ENCODE measurements at places on chromosomes 4 and X. TPM values are rescaled to one million over a fixed set of nuclear protein-coding genes. Genes with fewer than 3 reads are reported as not detected.

- no peak overlapping the region for H3K4me3 ChIP-seq
- H3K4me1 ChIP-seq = peaks cover 11% of the 10 kb centered on the region
- no peak overlapping the region for H3K27ac ChIP-seq
- no peaks in the 10 kb centered on the region for H3K36me3 ChIP-seq
Observed at GRCh38 chr4:2062808-2063524, 3.8 kb downstream of the NAT8L start.

- DNase-seq = no peak
- H3K27ac ChIP-seq = no peak overlapping the region
- H3K4me1 ChIP-seq = peaks cover 4% of the 10 kb centered on the region
- no peak overlapping the region for H3K4me3 ChIP-seq
- no peaks in the 10 kb centered on the region for H3K36me3 ChIP-seq
- no peaks in the 10 kb centered on the region for H3K27me3 ChIP-seq
Observed at GRCh38 chr4:37767546-37767945, 58.9 kb upstream of the PGM2 start.

- no peak overlapping the region for H3K27ac ChIP-seq
- H3K4me3 ChIP-seq = no peak overlapping the region
- H3K36me3 ChIP-seq = no peaks in the 10 kb centered on the region
- H3K4me1 ChIP-seq = no peaks in the 10 kb centered on the region
- H3K27me3 ChIP-seq = no peaks in the 10 kb centered on the region
Observed at GRCh38 chr4:72318421-72319170, 250.4 kb downstream of the ADAMTS3 start.

- H3K4me3 ChIP-seq = no peak overlapping the region
- no peak for DNase-seq
- H3K27me3 ChIP-seq = no peaks in the 10 kb centered on the region
- H3K4me1 ChIP-seq = no peaks in the 10 kb centered on the region
- H3K27ac ChIP-seq = no peak overlapping the region
Observed at GRCh38 chr4:99447079-99447478, 11.9 kb upstream of the ADH7 start.

DNA sequence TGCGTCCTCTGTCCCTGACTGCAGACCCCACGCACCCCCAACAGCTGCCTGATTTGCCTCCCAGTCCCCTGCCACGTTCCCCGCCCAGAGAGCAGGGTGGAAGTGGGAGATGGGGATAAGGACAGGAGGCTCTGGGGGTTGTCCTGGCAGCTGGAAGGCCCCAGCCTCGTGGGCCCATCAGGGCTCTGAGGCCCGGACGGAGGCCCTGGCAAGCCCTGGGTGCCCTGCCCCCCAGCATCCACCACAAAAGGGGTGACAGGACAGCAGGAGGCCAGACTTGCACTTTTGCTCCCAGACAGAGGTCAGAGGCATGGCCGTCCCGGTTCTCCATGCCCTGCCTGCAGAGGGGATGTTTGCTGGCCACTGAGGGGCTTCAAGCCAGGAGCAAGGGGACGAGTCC lies 4.7 kb downstream of the SH3TC1 start:
- H3K4me3 ChIP-seq = no peak overlapping the region
- H3K27me3 ChIP-seq = no peaks in the 10 kb centered on the region
- H3K36me3 ChIP-seq = peaks cover 15% of the 10 kb centered on the region
- no peak for DNase-seq
- H3K4me1 ChIP-seq = peaks cover 53% of the 10 kb centered on the region
- no peak overlapping the region for H3K27ac ChIP-seq

- no peak overlapping the region for H3K4me3 ChIP-seq
- H3K4me1 ChIP-seq = no peaks in the 10 kb centered on the region
- H3K27me3 ChIP-seq = no peaks in the 10 kb centered on the region
- DNase-seq = no peak
- H3K27ac ChIP-seq = no peak overlapping the region
- no peaks in the 10 kb centered on the region for H3K36me3 ChIP-seq
Observed at GRCh38 chrX:10050481-10050880, 83.3 kb downstream of the CLDN34 start.

DNA sequence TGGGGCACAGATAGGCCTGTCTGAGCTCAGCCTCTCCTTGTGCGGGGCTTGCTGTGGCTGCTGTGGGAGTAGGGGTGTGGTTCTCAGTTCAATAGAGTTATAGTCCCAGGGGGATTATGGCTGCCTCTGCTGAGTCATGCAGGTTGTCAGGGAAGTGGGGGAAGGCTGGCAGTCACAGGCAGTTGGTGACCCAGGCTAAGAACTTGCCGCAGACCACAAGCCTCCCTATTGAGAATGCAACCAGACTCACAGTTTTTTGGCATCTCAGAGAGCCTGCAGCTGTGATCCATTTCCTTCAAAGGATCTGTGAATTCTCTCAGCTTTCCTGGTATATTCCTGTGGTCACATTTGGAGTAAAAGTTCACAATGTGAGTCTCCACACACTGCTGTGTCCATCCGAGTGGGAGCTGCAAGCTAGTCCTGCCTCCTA lies 364.9 kb downstream of the ZNF674 start:
- no peaks in the 10 kb centered on the region for H3K4me1 ChIP-seq
- no peak overlapping the region for H3K4me3 ChIP-seq
- H3K27me3 ChIP-seq = no peaks in the 10 kb centered on the region
- no peaks in the 10 kb centered on the region for H3K36me3 ChIP-seq
- DNase-seq = no peak

DNA sequence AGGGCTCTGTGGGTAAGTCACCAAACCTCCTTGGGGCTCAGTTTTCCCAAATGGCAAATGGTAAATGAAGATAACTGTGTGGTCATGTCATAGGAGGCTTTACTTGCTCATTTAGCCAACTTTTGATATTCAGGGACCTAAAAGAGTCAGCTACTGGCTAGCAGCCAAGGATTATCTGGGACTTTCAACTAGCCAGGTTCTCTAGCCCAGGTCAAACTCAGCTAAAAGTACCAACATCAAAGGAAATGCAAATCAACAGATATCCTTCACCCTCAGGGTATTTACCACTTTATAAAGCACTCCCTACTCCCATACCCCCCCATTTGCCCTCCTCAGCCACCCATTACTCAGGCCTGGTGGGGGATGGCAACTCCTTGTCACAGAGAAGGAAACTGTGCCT lies 7.5 kb downstream of the AMER1 start:
- H3K27me3 ChIP-seq = no peaks in the 10 kb centered on the region
- H3K36me3 ChIP-seq = no peaks in the 10 kb centered on the region
- H3K27ac ChIP-seq = no peak overlapping the region
- H3K4me3 ChIP-seq = no peak overlapping the region
- DNase-seq = no peak

DNA sequence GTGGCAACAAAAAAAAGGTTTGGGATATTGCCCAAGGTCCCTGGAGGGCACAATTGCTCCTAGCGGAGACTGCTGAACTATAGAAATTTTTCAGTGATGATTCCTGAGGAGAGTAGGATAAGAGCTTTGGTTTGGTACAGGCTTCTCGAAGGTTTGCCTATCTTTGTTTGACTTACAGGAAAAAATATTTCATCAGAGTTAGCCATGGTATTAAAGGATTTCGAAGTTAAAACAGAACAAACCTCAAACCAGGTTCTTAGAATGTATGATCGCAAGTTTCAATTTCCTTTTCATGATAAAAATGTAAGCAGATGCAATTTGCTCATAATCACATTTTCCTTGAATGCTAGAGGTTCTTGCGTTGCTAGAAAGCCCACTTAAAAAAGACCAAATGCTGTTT lies 1.7 kb downstream of the EGFL6 start:
- no peak overlapping the region for H3K27ac ChIP-seq
- H3K4me3 ChIP-seq = no peak overlapping the region
- no peaks in the 10 kb centered on the region for H3K36me3 ChIP-seq
- DNase-seq = no peak
- H3K27me3 ChIP-seq = peaks cover 43% of the 10 kb centered on the region

GRCh38 chr4:163558539-163559044 lies 64.1 kb downstream of the TMA16 start:
- DNase-seq = no peak
- H3K4me1 ChIP-seq = peaks cover 17% of the 10 kb centered on the region
- H3K27me3 ChIP-seq = no peaks in the 10 kb centered on the region

DNA sequence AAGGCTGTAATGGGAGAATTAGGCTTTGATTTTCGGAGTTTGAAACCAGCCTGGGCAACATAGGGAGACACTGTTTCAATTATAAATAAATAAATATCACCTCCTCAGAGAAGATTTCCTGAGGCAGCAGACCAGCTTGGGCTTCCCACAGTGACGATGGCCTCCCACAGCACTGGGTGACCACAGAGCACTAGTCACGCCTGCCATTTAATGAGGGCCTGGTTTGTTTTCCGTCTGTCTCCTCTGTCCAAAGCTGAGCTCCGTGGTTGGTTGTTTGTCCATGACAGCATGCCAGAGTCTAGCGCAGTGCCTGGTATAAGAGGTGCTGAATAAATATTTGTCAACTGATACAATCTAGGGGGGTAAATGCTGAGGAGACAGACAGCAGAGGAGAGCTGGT lies 10.4 kb upstream of the PDGFRA start:
- peaks cover 13% of the 10 kb centered on the region for H3K27me3 ChIP-seq
- H3K36me3 ChIP-seq = no peaks in the 10 kb centered on the region
- peaks cover 6% of the 10 kb centered on the region for H3K4me1 ChIP-seq
- no peak overlapping the region for H3K4me3 ChIP-seq
- no peak overlapping the region for H3K27ac ChIP-seq
- DNase-seq = no peak

GRCh38 chr4:189090174-189090814 lies 850.4 kb upstream of the FRG1 start:
- no peaks in the 10 kb centered on the region for H3K36me3 ChIP-seq
- no peak overlapping the region for H3K27ac ChIP-seq
- no peaks in the 10 kb centered on the region for H3K27me3 ChIP-seq
- DNase-seq = no peak

GRCh38 chr4:153246446-153247115 lies 42.3 kb downstream of the TRIM2 start:
- H3K4me1 ChIP-seq = peaks cover 20% of the 10 kb centered on the region
- no peaks in the 10 kb centered on the region for H3K27me3 ChIP-seq
- no peaks in the 10 kb centered on the region for H3K36me3 ChIP-seq
- DNase-seq = no peak
- H3K4me3 ChIP-seq = no peak overlapping the region

DNA sequence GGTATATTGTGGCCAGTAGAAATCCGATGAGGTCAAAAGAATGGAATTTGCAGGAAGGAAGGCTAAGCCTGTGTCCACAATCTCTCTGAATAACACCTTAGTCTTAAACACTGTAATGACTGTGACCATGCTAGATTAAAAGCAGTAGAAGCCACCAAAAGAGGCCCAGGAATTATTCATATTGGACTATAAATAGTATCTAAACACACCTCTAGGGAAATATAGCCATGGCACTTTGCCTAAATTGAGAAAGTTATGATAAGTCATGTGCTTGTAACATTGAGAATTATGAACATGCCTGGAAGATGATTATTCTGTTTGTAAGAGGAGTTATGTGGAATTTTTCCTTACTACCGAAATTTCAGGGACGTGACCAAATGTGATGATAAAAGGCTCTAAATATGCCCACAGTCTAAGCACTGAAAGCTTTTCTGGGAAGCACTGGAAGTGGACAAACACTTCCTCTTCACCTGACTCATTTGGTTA lies 298.5 kb downstream of the KCTD8 start:
- H3K4me1 ChIP-seq = no peaks in the 10 kb centered on the region
- DNase-seq = no peak
- H3K27ac ChIP-seq = no peak overlapping the region
- H3K4me3 ChIP-seq = no peak overlapping the region
- H3K27me3 ChIP-seq = no peaks in the 10 kb centered on the region

GRCh38 chr4:188423039-188423438 lies 283.8 kb downstream of the TRIML1 start:
- no peaks in the 10 kb centered on the region for H3K4me1 ChIP-seq
- H3K36me3 ChIP-seq = no peaks in the 10 kb centered on the region
- H3K4me3 ChIP-seq = no peak overlapping the region

DNA sequence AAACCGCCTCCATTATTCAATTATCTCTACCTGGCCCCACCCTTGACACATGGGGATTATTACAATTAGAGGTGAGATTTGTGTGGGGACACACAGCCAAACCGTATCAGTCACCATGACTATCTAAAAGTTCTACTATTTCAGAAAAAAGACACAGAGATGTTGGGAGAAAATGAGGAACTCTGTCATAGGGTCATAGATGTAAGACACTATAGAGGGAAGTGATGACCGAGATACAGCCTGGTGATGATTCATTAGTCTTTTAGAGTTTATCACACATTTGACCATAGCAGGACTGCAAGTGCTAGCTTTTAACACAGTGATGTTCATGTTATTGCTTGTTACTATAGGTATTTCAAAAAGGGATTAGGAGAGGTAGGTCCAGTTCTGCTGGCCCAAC lies 357.0 kb upstream of the AADAT start:
- H3K27ac ChIP-seq = no peak overlapping the region
- no peaks in the 10 kb centered on the region for H3K4me1 ChIP-seq
- DNase-seq = no peak
- H3K27me3 ChIP-seq = no peaks in the 10 kb centered on the region
- no peak overlapping the region for H3K4me3 ChIP-seq

- H3K27me3 ChIP-seq = peaks cover 16% of the 10 kb centered on the region
- no peaks in the 10 kb centered on the region for H3K4me1 ChIP-seq
- DNase-seq = no peak
- no peak overlapping the region for H3K27ac ChIP-seq
- H3K36me3 ChIP-seq = no peaks in the 10 kb centered on the region
Observed at GRCh38 chrX:3345281-3346191, 916 bp downstream of the MXRA5 start.

DNA sequence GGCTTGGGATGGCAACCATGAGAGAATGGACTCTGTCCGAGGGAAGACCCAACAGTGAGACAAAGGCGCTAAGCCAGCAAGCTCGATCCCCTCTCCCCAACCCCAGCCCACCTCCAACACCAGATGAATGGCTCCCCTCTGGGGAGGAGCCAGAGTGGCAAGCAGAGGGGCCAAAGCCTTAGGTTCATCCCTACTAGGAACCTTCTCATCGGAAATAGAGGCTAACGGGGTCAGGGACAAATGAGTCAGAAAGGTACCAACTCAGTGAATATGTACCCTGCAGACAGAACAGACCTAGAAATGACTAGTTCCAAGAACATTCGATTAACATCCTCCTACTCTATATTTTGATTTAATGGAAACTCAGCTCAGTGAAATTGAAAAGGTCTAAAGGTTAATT lies 73.9 kb downstream of the NSG1 start:
- no peaks in the 10 kb centered on the region for H3K27me3 ChIP-seq
- H3K4me3 ChIP-seq = no peak overlapping the region
- peaks cover 40% of the 10 kb centered on the region for H3K36me3 ChIP-seq
- no peak for DNase-seq

- H3K36me3 ChIP-seq = no peaks in the 10 kb centered on the region
- no peak overlapping the region for H3K27ac ChIP-seq
- peaks cover 11% of the 10 kb centered on the region for H3K27me3 ChIP-seq
- DNase-seq = no peak
Observed at GRCh38 chr4:167232805-167233684, 1.2 kb downstream of the SPOCK3 start.

DNA sequence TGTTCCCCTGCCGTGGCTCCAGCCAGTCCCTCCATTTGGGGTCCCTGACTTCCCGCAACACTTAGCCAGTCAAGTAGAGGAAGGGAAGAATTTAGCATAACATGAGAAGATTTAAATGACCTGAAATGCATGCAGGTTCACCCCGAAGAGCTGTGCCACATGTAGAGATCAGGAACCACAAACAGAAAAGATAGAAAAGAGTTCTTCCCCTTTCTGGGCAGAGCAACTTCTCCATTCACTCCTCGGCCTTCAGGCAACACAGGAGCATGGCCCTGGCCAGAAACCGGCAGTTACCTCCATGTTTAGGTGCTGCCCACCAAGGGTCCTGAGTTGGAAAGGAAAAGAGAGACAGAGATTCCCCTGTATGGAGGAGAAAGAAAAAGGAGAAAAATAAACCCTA lies 5.2 kb downstream of the NLRP2B start:
- DNase-seq = no peak
- no peaks in the 10 kb centered on the region for H3K27me3 ChIP-seq
- no peak overlapping the region for H3K27ac ChIP-seq

Gene PRR32
- not detected for total RNA-seq

Gene ARHGAP6
- total RNA-seq = not detected

Gene MAGEA1
- total RNA-seq = not detected

Gene PCYT1B
- not detected for total RNA-seq

Gene AWAT2
- not detected for total RNA-seq

Gene DGKK
- total RNA-seq = not detected

Gene UGT2B17
- total RNA-seq = not detected

Gene SMIM10L2A
- total RNA-seq = 1.1 TPM

All from CD4-positive, alpha-beta T cell (primary cell).